SJCRH30 (cell line): ENCODE measurements at places on chromosomes 5 and 9. TPM values are rescaled to one million over a fixed set of nuclear protein-coding genes. Genes with fewer than 3 reads are reported as not detected.

DNA sequence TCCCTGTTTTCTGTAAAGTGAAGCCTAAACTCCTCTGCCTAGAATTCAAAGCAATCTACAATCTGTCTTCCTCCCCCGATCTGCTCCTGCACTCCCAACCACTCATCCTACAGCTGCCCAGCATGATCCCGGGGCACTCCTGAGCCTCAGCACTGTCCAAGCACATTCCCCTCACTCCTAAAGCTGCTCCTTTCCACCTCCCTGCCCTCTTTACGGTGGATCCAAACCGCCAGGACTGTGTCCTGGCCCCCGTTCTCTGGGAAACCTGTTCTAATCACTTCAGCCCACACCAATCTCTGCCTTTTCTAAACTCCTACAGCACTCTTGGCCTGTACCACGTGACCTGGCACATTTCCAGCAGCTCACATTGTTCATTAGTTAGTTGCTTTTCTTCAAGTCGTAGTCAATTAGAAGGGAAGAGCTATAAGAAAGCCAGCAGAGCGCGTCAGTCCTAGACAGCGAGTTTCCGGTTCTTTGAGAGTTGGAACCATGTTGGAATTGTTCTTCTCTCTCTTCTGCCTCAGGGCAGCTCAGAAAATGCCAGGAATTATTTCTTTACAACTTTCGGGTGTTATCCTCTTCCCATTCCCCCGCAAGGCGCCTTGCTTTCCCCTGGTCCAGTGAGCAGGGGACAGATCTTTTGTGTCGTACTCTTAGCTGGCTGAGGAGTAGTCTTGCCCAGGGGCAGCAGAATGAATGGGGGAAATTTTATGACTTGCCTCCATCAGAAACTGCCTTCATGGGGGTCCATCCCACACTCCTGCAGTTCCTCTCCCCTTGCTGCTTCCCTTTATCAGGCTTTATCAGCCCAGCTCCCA, 60.7 kb downstream of the NRG2 start:
- no peak for DNase-seq
- peaks cover 10% of the 10 kb centered on the region; the same call in 1 of the 2 replicates for H3K27me3 ChIP-seq
- H3K4me3 ChIP-seq: no peak overlapping the region
- no peaks in the 10 kb centered on the region for H3K36me3 ChIP-seq

- H3K36me3 ChIP-seq: no peaks in the 10 kb centered on the region
- no peaks in the 10 kb centered on the region for H3K4me1 ChIP-seq
- no peak for DNase-seq
- no peak overlapping the region for H3K4me3 ChIP-seq
- H3K27me3 ChIP-seq: peaks cover 7% of the 10 kb centered on the region; the same call in 1 of the 2 replicates
Observed at GRCh38 chr5:148844433-148845280, 18.2 kb downstream of the ADRB2 start.

- no peak overlapping the region for H3K27ac ChIP-seq
- H3K4me3 ChIP-seq: no peak overlapping the region
- no peaks in the 10 kb centered on the region for H3K36me3 ChIP-seq
- peaks cover 31% of the 10 kb centered on the region for H3K27me3 ChIP-seq
Observed at GRCh38 chr9:127923771-127924170, 6.8 kb downstream of the PIP5KL1 start.

GRCh38 chr9:18393340-18394130, 80.4 kb upstream of the ADAMTSL1 start:
- DNase-seq: peak; percentile 80
- peak overlapping the region; percentile 66 for H3K27ac ChIP-seq
- H3K36me3 ChIP-seq: no peaks in the 10 kb centered on the region

GRCh38 chr9:127142291-127142690, 19.9 kb upstream of the ANGPTL2 start:
- H3K36me3 ChIP-seq: no peaks in the 10 kb centered on the region
- no peak overlapping the region for H3K4me3 ChIP-seq
- peaks cover 24% of the 10 kb centered on the region for H3K4me1 ChIP-seq
- DNase-seq: no peak
- H3K27ac ChIP-seq: no peak overlapping the region

DNA sequence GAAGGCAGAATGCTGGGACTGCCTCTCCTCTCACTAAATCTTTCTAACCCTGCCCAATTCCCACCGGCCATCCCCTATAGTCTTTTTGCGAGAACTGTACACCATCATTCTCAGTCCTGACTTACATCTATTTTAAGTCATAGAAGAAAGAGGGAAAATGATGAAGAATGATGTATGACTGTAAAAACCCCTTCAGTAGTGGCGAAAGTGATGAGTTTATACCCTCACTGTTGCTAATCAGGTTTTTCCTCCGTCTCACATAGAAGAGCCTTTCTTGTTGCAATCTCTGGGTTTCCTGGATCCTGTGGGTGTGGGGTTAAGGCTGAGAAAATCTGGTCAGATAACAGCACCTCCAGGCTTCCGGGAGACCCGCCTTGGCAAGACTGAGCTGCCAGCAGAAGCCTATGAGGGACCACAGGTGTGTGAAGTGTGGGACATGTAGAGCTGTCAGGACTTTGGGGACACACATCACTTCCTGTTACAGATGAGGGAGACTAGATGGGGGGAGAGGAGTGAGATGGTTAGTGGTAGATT, 147.1 kb upstream of the SLC12A2 start:
- H3K36me3 ChIP-seq: no peaks in the 10 kb centered on the region
- H3K4me3 ChIP-seq: no peak overlapping the region
- DNase-seq: no peak

GRCh38 chr9:107222020-107222522, 61.0 kb upstream of the RAD23B start:
- DNase-seq: peak; percentile 70
- peak overlapping the region; percentile 5; the same call in 1 of the 2 replicates for H3K27ac ChIP-seq
- H3K36me3 ChIP-seq: no peaks in the 10 kb centered on the region
- no peaks in the 10 kb centered on the region for H3K27me3 ChIP-seq

The CDC25C gene
- 29.5 and 36.3 TPM in 2 replicates for total RNA-seq
